ENCODE measurements at places on chromosomes 1 and 21.
A peak's percentile ranks its signal among the peaks of the same experiment; 100 is the strongest.

DNA sequence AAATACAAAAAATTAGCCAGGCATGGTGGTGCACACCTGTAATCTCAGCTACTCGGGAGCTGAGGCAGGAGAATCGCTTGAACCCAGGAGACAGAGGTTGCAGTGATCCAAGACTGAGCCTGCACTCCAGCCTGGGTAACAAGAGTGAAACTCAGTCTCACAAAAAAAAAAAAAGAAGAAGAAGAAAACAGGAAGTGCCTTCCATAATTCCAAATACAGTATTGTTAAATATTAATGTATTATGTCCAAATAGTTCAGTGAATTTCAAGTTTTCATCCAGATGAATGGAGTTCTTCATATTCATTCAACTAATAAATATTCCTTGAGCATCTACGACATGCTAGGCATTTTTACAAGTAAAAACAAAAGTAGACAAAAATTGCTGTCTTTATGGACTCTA lies 33.3 kb downstream of the PLEKHO1 start:
- H3K36me3 ChIP-seq: no peaks in the 10 kb centered on the region
- peaks cover 4% of the 10 kb centered on the region for H3K4me1 ChIP-seq
- H3K27me3 ChIP-seq: no peaks in the 10 kb centered on the region
- no peak overlapping the region for H3K27ac ChIP-seq
- H3K4me3 ChIP-seq: no peak overlapping the region

GRCh38 chr1:220680085-220680687 lies 10.0 kb upstream of the C1orf115 start:
- no peaks in the 10 kb centered on the region for H3K27me3 ChIP-seq
- H3K36me3 ChIP-seq: no peaks in the 10 kb centered on the region
- no peak overlapping the region for H3K4me3 ChIP-seq
- H3K4me1 ChIP-seq: no peaks in the 10 kb centered on the region

DNA sequence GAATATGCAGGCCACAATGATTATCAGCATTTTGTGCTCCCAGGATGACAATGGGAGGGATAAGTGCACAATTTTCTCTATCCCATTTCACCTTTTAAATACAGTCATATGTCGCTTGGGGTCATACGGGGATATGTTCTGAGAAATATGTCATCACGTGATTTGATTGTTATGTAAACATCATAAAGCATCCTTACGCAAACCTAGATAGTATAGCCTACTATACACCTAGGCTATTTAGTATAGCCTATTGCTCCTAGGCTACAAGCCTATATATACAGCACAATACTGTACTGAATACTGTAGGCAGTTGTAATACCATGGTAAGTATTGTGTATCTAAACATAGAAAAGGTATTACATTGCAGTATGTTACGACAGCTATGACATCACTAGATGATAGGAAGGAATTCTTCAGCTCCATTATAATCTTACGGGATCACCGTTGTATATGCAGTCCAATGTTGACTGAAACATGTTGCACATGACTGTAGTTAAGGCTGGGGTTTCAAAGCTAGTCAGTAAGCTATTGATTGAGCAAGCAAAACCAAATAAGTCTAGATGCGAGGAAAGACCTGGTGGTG lies 18.9 kb downstream of the RUSC1 start:
- H3K36me3 ChIP-seq: peaks cover 87% of the 10 kb centered on the region
- H3K4me3 ChIP-seq: no peak overlapping the region
- H3K4me1 ChIP-seq: no peaks in the 10 kb centered on the region
- DNase-seq: no peak
- H3K27ac ChIP-seq: no peak overlapping the region

DNA sequence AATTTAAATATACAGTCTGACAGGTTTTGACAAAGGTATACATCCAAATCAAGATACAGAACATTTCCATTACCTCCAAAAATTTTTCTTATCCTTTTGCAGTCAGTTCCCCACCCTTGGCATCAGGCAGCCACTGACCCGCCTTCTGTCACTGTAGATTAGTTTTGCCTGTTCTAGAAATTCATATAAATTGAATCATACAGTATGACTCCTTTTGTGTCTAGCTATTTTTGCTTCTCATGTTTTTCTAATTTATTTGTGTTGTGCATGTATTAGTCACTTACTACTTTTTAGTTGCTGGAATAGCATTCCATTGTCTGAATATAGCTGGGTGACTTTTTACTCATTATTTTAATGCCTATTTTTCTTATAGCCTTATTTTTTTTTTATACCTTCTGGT lies 3.8 kb downstream of the UTP25 start:
- H3K27me3 ChIP-seq: no peaks in the 10 kb centered on the region
- H3K4me1 ChIP-seq: no peaks in the 10 kb centered on the region
- H3K36me3 ChIP-seq: peaks cover 36% of the 10 kb centered on the region
- no peak overlapping the region for H3K27ac ChIP-seq
- no peak for DNase-seq

- peaks cover 25% of the 10 kb centered on the region for H3K27me3 ChIP-seq
- H3K36me3 ChIP-seq: peaks cover 21% of the 10 kb centered on the region
- no peak within 1 kb of the TSS for H3K27ac ChIP-seq
- peak; percentile 52 for DNase-seq
- H3K4me3 ChIP-seq: peak within 1 kb of the TSS; percentile 65
Measured at GRCh38 chr1:1540090-1540817, at the start of gene TMEM240. Gene TMEM240, minus strand, starts transcription at chr1:1540624. Its CDS starts 278 bp downstream, at chr1:1540346.

- no peaks in the 10 kb centered on the region for H3K36me3 ChIP-seq
- DNase-seq: no peak
- no peak overlapping the region for H3K4me3 ChIP-seq
- no peaks in the 10 kb centered on the region for H3K27me3 ChIP-seq
Measured at GRCh38 chr1:175824079-175824478, 80.7 kb upstream of the TNR start.

DNA sequence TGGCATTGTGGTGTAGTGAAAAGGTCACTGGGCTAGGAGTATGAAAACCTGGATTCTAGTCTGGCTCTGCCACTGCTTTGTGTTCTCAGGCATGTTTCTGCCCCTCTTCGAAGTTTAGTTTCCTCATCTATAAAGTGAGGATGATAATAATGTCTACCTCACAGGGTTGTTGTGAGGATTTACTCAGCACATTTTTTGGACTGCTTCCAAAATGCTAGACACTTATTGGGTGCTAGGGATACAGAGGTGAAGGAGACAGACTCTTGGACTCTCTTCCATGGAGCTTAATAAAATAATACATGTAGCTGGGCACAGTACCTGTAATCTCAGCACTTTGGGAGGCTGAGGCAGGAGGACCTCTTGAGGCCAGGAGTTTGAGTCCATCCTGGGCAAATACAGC lies 3.6 kb downstream of the KIF2C start:
- no peak overlapping the region for H3K27ac ChIP-seq
- no peak for DNase-seq
- H3K27me3 ChIP-seq: no peaks in the 10 kb centered on the region
- peaks cover 23% of the 10 kb centered on the region for H3K36me3 ChIP-seq
- peaks cover 22% of the 10 kb centered on the region for H3K4me1 ChIP-seq
- no peak overlapping the region for H3K4me3 ChIP-seq

- H3K4me3 ChIP-seq: no peak overlapping the region
- H3K27me3 ChIP-seq: peaks cover 9% of the 10 kb centered on the region
- no peak overlapping the region for H3K27ac ChIP-seq
- no peak for DNase-seq
- H3K4me1 ChIP-seq: no peaks in the 10 kb centered on the region
- no peaks in the 10 kb centered on the region for H3K36me3 ChIP-seq
Measured at GRCh38 chr1:7667159-7667558, 103.9 kb upstream of the VAMP3 start.

DNA sequence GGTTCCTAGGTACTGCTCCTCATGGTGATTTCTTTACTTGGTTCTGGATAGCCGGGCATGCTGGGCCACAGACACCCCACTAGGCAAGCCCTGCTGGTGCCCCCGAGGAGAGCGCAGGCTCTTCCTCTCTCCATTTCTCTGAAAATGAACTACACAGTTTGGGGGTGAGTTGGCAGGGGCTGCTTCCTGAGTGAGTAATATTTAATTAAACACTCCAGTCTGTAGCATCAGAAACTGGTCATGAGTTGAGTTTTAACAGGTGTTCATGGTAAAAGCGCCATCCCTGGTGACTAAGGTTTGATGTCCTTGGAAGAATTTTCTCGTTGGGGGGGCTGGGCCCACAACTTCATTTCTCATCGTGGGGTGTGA lies 1.7 kb downstream of the SPSB1 start:
- peaks cover 36% of the 10 kb centered on the region for H3K4me1 ChIP-seq
- H3K27ac ChIP-seq: no peak overlapping the region
- no peak for DNase-seq
- H3K27me3 ChIP-seq: peaks cover 4% of the 10 kb centered on the region
- H3K4me3 ChIP-seq: peak overlapping the region; percentile 63

DNA sequence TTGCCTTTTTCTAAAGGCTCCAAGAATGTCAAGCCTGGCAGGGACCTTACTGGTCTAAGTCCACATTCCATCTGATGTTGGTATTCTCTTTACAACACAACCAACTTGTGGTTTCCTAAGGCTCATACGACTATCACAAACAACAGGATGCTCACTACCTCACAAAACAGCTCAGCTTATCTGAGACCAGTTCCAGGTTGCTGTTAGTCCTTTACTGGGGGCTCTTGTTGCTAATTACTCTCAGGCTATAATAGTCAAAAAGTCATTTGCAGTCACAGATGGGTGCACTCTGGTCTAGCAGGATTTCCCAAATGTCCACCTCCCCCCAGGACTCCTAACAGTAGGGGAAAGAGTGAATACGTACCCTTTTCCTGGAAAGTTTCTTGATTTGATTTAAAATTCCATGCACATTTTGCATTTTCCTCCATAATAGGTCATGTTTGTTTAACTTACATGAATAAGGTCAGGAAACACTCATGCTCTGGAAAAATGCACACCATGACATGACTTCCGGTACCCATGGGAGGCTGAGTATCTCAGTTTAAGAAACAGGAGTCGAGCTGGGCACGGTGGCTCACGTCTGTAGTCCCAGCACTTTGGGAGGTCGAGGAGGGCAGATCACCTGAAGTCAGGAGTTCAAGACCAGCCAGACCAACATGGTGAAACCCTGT lies 16.0 kb downstream of the LCK start:
- no peak for DNase-seq
- no peaks in the 10 kb centered on the region for H3K27me3 ChIP-seq
- peaks cover 55% of the 10 kb centered on the region for H3K4me1 ChIP-seq

- no peak overlapping the region for H3K4me3 ChIP-seq
- H3K4me1 ChIP-seq: peaks cover 10% of the 10 kb centered on the region
- H3K27ac ChIP-seq: no peak overlapping the region
Measured at GRCh38 chr1:228497817-228498216, 10.6 kb downstream of the RNF187 start.

DNA sequence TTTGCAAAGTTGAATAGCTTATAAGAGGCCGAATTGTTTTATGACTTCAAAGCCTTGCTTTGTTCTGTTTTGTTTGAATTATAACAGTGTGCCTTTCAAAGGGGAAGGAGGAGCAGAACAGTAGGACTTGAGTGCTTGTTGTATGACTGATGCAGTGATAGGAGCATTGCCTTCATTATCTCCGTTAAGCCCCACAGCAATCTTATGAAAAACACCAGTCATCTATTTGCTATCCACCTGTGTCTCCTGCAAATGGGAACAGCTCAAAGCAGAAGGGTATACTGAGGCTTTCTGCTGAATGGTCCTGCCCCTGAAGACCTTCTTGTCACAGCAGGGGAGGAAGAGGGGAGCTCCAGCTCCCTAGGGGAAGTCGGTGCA lies 127.5 kb downstream of the RNF220 start:
- H3K27ac ChIP-seq: no peak overlapping the region
- no peak for DNase-seq
- H3K36me3 ChIP-seq: no peaks in the 10 kb centered on the region
- H3K27me3 ChIP-seq: no peaks in the 10 kb centered on the region
- no peak overlapping the region for H3K4me3 ChIP-seq

- no peaks in the 10 kb centered on the region for H3K27me3 ChIP-seq
- no peak overlapping the region for H3K4me3 ChIP-seq
- no peak overlapping the region for H3K27ac ChIP-seq
- no peak for DNase-seq
- no peaks in the 10 kb centered on the region for H3K36me3 ChIP-seq
- no peaks in the 10 kb centered on the region for H3K4me1 ChIP-seq
Measured at GRCh38 chr1:219339466-219339865, 165.8 kb downstream of the LYPLAL1 start.

DNA sequence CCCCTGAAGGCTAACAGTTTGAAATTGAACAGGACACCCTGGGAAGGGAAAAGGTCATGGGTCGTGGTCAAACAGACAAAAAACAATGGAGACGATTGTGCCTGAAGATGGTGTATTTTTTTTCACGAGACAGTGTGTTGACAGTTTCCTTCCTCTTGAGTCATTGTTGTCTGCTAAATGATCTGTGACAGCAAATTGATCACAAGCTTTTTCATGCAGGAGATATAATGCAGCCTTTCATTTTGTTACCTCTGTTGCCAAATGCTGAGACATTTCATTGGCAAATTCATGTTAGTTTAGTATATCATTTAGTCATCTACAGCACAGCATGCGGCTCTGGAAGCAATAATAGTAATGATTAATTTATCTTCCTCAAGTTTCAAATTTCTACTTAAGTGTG lies 27.7 kb downstream of the UBE2U start:
- no peak overlapping the region for H3K4me3 ChIP-seq
- no peak for DNase-seq
- H3K36me3 ChIP-seq: no peaks in the 10 kb centered on the region
- H3K4me1 ChIP-seq: no peaks in the 10 kb centered on the region

GRCh38 chr1:17887661-17888371 lies 132.7 kb downstream of the ACTL8 start:
- H3K27me3 ChIP-seq: no peaks in the 10 kb centered on the region
- H3K4me3 ChIP-seq: no peak overlapping the region
- no peaks in the 10 kb centered on the region for H3K36me3 ChIP-seq
- H3K4me1 ChIP-seq: no peaks in the 10 kb centered on the region
- H3K27ac ChIP-seq: no peak overlapping the region
- DNase-seq: no peak

GRCh38 chr1:98459486-98459870 lies 202.0 kb upstream of the SNX7 start:
- H3K27ac ChIP-seq: no peak overlapping the region
- H3K36me3 ChIP-seq: no peaks in the 10 kb centered on the region
- DNase-seq: no peak
- no peaks in the 10 kb centered on the region for H3K27me3 ChIP-seq
- H3K4me3 ChIP-seq: no peak overlapping the region

DNA sequence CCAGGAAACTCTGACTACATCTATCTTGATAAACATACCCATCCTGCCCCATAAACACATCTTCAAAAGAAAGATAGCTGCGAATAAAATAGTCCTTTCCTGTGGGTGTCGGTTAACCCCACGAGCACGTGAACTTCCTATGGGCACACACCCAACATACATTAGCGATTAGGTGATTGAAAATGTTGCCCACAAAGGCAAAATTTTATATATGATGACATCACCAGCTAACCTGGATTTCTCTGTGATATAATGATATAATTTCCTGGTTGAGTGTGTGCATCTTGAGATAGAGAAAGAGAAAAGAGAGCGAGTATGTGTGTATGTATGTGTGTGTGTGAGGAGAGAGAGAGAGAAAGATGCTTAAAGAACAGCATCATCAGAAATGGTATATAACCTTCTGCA lies 296.1 kb downstream of the PTPRC start:
- peak overlapping the region; percentile 91 for H3K27ac ChIP-seq
- no peaks in the 10 kb centered on the region for H3K36me3 ChIP-seq
- peaks cover 4% of the 10 kb centered on the region for H3K4me1 ChIP-seq
- peak; percentile 74 for DNase-seq

GRCh38 chr1:202815120-202815519 lies 4.4 kb downstream of the PCAT6 start:
- no peak overlapping the region for H3K4me3 ChIP-seq
- H3K27me3 ChIP-seq: no peaks in the 10 kb centered on the region
- H3K4me1 ChIP-seq: peaks cover 17% of the 10 kb centered on the region
- no peaks in the 10 kb centered on the region for H3K36me3 ChIP-seq
- no peak overlapping the region for H3K27ac ChIP-seq
- DNase-seq: no peak

All from thymus (tissue), 14 donors.